ENCODE measurements at places on chromosomes 3 and 15. TPM values are rescaled to one million over a fixed set of nuclear protein-coding genes. Genes with fewer than 3 reads are reported as not detected.

GRCh38 chr3:24351779-24352469, 142.7 kb downstream of the THRB start:
- no peak for DNase-seq

GRCh38 chr3:53164911-53165310, 3.9 kb downstream of the PRKCD start:
- no peak for DNase-seq

GRCh38 chr3:115627180-115628074, 4.1 kb downstream of the GAP43 start:
- DNase-seq, result no peak

DNA sequence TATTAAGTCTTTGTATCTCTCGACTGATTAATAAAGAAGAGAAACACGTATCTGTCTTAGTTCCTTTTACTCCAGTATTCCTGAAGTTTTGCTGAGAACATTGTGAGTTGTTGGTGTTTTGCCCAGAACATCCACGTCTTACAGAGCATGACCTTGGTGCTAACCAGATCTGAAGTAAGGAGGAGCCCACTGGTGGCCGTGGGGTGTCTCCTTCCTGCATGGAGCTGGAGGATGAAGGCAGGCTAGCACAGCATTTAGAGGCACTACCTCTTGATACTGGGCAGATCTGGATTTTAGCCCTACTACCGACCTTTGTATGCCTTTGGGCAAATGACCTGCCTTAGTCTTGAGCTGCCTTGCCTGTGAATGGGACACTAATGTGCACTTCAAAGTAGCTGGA, 28.9 kb upstream of the ESYT3 start:
- DNase-seq, result no peak

DNA sequence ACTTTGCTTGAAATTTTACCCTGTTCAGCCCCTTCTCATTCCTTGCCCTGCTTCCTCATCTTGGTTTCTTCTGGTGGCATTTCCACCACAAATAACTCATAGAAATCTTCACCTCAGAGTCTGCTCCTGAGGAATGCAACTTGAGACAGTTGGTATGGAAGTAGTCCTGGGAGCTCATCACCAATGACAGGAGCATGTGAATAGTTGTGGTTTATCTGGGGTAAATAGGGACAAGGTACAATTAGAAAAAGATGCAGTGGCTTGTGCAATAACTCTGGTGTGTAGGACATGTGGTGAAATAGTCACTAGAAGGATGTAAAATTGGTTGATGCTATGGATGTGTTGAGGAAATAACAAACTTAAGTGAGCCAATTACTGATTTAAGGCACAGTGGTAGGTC, 72.7 kb upstream of the CHRNA7 start:
- DNase-seq, result no peak

DNA sequence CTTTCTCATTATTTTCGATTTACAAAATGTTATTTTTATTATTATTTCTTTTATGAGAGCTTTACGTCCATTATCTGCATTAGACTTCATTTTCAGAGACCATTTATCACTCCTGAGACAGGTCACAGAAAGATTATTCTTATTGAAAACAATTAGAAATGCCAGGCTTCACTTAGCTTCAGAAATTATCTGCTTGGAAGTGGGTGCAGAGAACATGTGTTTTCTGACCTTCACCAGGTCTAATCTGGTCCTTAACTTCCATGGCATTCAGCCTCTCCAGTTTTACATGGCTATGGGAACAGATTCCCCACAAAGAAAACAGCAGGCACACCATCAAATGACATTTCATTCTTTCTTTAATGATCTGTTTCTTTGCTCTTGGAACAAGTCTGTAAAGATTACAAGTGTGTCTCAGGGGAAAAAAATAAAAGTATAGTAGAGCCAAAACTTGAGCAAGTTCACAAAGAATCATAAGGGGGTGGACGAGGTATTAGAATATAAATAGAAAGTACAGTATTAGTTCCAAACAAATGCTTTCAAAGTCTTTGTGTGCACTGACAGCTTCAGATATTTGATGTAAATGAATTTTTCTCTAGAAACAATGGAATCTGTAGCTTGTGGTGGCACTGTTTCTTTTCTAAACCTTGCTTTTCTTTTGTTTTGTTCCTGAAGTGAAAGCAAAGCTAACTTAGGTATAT, 294.2 kb upstream of the MEIS2 start:
- DNase-seq, result no peak

DNA sequence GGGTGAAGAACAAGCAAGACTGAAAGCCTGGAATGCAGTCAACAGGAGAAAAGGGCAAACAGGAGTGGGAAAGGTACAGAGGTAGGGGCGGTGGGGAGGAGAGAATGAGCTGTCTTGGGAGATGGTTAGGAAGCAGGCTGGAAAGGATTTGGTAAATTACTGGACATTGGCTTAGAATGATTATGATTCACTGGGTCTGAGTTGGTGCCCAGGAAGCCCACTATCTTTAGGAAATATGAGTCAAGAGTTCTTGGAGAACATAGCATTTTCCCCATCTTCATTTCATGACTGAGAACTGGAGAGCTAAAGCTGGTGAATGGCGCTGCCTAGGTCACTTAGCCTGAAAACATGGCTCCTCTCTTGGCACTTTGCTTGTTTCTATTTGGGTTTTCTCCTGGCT, 74.7 kb upstream of the C3orf80 start:
- DNase-seq, result no peak

DNA sequence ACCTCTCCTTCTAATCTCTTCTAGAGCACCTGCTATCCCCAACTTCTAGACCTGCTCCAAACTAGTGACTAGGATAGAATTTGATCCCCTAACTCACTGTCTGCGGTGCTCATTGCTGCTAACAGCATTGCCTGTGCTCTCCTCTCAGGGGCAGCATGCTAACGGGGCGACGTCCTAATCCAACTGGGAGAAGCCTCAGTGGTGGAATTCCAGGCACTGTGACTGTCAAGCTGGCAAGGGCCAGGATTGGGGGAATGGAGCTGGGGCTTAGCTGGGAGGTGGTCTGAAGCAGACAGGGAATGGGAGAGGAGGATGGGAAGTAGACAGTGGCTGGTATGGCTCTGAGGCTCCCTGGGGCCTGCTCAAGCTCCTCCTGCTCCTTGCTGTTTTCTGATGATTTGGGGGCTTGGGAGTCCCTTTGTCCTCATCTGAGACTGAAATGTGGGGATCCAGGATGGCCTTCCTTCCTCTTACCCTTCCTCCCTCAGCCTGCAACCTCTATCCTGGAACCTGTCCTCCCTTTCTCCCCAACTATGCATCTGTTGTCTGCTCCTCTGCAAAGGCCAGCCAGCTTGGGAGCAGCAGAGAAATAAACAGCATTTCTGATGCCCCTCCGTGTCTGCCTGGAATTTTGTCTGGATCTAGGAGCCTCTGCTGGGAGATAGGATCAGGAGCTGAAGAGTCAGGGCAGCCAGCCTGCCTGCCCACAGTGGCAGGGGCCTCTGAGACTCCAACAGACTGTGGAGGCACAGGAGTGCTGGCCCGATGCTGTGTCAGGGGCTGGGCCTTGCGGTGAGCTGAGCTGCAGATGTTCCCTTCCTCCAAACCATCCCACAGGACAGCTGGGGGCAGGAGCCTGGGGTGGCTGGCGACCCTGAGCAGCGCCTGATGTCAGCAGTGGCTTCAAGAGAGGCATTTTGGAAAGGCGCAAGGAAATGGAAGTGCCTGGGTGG, 3.0 kb downstream of the ISLR start:
- no peak for DNase-seq

GRCh38 chr15:29518442-29518841, 248.8 kb upstream of the NSMCE3 start:
- DNase-seq, result no peak

- DNase-seq, result no peak
Measured at GRCh38 chr3:150216041-150216811, 191.9 kb upstream of the TSC22D2 start.

DNA sequence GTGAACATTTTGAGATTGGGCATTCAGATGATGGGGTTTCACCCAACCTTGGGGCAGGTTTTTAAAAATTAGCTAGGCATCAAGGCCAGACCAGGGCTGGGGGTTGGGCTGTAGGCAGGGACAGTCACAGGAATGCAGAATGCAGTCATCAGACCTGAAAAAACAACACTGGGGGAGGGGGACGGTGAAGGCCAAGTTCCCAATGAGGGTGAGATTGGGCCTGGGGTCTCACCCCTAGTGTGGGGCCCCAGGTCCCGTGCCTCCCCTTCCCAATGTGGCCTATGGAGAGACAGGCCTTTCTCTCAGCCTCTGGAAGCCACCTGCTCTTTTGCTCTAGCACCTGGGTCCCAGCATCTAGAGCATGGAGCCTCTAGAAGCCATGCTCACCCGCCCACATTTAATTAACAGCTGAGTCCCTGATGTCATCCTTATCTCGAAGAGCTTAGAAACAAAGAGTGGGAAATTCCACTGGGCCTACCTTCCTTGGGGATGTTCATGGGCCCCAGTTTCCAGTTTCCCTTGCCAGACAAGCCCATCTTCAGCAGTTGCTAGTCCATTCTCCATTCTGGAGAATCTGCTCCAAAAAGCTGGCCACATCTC, 6.1 kb downstream of the RHO start:
- no peak for DNase-seq

DNA sequence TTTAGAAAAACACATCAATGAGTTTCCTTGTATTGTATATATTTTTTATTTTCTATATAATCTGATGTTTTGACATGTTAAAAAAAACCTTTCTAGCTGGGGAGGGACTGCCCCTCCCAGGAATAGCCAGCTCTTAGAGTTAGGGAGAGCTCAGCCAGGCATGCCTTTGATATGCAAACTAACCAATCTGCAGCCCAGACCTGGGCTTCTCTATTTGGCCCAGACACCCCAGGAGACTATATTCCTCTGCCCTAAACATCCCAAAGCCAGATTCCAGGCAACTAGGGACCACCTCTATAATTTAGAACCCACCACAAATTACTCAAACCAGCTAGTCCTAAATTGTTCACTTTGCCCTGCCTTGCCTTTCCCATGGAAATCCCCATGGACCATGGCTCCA, 390.9 kb upstream of the ADAMTS9 start:
- DNase-seq, result no peak

- DNase-seq, result no peak
Measured at GRCh38 chr3:39211332-39212130, 19.1 kb upstream of the XIRP1 start.

DNA sequence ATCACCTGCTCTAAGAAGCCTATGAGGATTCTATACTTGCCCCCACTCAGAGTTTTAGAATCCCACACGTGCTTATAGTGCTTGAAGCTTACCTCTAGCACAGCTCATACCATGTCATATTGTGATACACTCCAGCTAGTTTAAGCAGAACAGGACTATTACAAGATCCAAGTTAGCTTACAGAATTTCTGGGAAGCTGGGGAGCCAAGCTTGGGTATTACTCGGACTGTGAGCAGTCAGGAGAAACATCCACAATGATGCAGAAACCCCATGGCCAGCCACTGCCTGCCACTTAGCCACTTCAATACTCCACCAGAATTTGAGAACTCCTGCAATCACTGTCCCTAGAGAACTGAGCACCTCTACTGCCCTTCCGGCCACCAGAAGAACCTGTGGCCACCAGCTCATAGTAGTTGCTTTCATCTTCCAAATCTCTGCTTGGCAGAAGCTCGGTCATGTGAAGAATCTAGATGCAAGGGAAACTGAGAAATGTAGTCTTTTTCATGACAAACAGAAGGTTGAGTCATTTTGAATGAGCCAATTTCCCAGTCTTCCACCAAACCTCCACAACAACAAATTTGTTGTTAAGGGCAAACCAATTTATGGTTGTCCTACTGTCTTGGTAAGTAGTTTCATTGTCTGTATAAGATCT, 27.7 kb upstream of the SSR3 start:
- no peak for DNase-seq

DNA sequence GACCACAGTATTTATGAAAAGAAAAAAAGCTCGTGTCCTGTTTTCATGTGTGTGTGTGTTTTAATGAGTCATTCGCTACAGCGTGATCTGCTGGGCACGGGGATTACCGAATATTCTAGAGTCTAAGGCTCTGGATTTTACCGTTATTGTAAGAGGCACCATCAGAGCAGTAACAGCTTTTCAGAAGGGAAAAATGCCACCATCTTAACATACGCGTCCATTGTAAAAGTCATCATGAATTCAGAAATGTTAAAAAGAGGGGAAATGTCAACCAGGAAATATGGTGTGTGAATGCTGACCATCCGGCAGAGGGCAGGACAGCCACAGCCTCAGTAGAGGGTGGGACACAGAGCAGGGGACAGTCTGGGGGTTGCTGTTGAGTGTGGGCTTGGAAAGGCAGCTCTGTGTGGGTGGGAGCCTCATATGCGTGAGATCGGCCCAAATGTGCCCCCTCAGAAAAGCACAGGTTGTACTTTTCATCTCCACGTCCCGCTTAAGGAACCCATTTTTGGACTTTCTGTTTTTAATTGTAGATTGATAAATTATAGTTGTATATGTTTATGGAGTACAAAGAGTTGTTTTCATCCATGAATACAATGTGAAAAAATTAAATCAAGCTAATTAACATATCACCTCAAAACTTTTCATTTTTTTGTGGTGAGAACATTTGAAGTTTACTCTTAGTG, 69.6 kb downstream of the ASB7 start:
- DNase-seq, result no peak

DNA sequence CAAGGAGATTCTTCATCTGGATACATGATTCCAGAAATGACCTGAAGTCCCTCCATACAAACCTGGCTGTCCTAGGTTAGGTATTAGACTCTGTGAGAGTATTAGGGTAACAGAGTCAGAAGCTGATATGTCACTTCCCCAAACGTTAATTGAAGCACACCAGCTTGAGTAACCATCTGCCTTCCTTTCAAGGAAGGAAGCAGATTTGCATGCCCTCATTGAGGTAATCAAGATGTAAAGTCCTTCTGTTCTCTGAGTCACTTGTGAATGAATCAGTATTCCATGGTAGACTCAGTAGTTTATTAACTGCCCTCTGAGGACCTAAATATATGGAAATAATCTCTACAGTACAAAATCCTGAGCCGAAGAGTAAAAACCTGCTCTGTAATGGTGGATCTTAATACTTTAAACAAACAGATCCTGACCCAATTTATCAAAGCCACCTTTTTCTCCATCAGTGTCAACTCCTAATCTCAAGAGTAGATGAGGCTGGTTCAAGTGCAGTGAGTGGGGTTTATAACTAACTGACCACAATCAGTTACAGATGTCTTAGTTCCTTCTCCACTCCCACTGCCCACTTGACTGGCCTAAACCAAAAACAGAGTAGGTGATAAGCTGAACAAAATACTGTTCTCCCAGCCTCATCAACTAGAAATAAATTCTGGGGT, 246.2 kb upstream of the CHRM5 start:
- DNase-seq, result no peak

DNA sequence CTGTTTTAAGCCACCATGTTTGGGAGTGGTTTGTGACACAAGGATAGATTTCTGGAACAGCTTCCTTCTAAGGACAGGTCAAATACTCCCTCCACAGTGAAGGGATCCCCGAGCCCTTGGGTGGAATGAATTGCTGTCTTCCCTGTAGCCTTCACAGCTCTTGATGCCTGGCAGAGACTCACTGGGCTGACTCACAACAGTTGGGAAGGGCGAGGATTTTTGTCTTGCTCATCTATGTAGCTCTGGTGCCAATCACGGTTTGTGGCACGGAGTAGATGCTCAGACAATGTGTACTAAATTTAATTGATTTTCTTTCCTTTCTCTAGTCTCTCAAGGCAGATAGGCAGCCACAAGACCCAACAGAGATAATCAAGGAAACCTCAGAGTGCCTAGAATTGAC, 27.0 kb downstream of the CRYGS start:
- no peak for DNase-seq

GRCh38 chr3:23153436-23153835, 49.7 kb upstream of the UBE2E2 start:
- no peak for DNase-seq

MOBP gene
- not detected for total RNA-seq

LINGO1 gene
- not detected for total RNA-seq

SLC6A1 gene
- not detected for total RNA-seq

SLC2A2 gene
- total RNA-seq, result not detected

ZNF774 gene
- 0.60 TPM for total RNA-seq

MINAR1 gene
- total RNA-seq, result 0.57 TPM

VILL gene
- 15.1 TPM for total RNA-seq

GOLGA6L7 gene
- total RNA-seq, result not detected

All from activated CD8-positive, alpha-beta T cell treated with anti-CD3 and anti-CD28 coated beads, Interleukin-2, amount 10 ng/mL, durations not matched to agents 7 days and 5 days (primary cell).